Tibial nerve (tissue), 4 donors: ENCODE measurements at places on chromosomes 7 and 10. TPM values are rescaled to one million over a fixed set of nuclear protein-coding genes. Genes with fewer than 3 reads are reported as not detected.

DNA sequence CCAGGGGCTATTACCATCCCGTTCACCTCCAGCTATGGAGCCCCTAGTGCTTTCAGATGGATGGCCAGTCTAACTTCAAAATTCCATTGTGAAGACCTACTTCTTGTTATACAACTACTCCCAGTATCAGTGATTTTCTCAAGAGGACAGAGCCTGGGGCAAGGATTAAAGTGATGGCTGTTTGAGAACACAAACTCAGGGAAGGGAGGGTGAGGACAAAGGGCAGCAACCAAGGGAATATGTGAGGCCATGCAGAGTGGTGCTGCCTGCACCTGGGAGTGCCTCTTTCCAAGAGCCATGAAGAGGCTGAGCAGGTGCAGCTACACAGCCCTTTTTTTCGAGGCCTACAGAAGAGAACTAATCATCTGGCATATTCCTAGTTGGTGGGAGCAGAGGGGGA, 303.5 kb upstream of the BMPER start:
- DNase-seq = no peak

GRCh38 chr7:930975-931758, 23.3 kb downstream of the ADAP1 start:
- no peak for DNase-seq

DNA sequence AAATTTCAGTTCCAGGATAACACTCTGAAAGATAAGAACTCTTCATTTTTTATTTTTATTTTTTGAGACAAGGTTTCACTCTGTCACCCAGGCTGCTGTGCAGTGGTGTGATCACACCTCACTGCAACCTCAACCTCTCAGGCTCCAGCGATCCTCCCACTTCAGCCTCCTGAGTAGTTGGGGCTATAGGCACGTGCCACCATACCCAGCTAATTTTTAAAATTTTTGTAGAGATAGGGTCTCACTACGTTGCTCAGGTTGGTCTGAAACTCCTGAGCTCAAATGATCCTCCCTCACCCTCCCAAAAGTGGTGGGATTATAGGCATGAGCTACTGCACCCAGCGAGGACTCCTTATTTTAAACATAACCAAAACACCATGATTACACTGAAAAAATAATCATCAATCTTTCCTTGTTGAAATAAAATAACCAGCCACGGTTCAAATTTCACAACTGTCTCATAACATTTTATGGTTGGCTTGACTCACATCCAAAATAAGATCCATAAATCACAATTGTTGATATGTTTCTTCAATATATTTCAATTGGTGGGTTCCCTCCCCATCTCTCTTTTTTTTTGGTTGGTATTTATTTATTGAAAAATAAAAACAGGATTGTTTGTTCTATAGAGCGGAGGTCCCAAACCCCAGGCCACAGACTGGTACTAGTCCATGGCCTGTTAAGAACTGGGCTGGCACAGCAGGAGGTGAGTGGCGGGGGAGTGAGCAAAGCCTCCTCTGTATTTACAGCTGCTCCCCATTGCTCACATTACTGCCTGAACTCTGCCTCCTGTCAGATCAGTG, 60.1 kb upstream of the FAM171A1 start:
- no peak for DNase-seq

DNA sequence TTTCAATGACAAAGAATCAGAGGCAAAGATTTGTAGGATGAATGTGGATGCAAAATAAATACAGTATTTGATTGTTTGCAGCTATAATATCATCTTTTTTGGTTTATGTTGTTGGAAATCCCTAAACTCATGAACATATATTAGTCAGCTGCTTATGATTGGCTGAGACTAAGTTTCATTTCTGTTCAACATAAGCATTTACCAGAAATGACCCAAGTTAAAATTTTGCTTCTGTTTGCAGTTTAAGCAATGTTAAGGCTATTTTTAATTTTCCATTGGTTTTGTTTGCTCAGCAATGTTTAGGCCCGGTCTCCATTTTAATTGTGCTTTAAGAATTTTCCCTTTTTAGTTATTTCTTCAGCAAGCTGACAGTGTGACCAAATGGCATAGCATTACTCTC, 22.0 kb downstream of the GIMAP6 start:
- DNase-seq = no peak

- no peak for DNase-seq
Measured at GRCh38 chr10:70455213-70455630, 13.7 kb upstream of the NODAL start.

GRCh38 chr7:101882005-101882421, 64.6 kb downstream of the CUX1 start:
- no peak for DNase-seq

DNA sequence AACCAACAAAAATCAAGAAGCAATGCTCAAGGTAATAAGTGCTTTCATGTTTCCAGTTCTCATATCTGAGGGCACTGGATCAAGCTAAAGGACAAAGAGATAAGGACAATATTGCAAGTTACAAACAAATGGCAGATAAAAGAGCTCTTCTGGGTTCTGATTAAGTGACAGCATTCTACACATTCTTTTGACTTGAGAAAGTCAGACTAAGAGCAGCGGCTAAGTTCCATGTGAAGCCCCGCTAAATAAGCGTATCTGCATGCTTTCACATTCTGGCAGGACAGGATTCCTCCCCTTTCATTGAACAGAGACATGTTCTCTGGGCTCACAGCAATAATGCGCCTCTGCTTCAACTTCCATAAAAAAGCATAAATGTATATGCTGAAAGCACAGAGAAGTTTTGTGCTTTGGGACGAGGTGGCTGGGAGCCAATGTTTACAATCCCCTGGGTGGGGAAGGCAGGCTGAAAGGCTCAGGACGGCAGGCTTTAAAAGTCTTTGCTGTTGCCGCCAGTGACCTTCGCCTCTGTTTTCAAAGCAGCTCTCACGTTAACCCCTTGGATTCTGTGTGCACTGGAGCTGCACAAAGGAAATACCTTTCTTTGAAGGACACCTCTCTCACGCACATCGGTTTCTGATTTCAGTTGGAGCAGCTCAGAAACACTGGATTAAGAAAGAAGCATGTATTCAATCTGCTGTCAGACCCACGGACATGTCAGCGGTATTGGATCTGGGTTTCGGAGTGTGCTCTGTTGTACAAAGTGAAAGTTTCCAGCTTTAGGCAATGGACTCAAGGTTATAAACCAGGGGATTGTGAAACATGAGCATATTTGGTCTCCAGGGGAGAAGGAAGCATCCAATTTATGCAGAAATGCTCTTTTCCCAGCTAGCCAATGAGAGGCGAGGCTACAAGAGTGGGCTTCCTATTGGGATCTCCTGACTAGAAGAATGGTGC, 105.4 kb upstream of the FAM133B start:
- DNase-seq = no peak

DNA sequence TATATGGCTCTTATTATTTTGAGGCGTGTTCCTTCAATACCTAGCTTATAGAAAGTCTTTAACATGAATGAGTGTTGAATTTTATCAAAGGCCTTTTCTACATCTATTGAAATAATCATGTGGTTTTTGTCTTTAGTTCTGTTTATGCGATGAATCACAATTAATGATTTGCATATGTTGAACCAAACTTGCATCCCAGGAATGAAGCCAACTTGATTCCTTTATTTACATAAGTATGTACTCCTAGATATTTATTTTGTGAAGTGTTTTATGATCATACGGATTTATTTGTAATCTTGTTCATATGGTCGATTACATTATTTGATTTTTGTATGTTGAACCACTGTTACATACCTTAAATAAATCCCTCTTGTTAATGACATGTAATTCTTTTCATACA, 244.3 kb upstream of the KCND2 start:
- DNase-seq = no peak

- DNase-seq = no peak
Measured at GRCh38 chr7:1076184-1077072, 11.5 kb upstream of the GPER1 start.

GRCh38 chr10:124392626-124393342, 25.9 kb downstream of the OAT start:
- DNase-seq = no peak

- DNase-seq = no peak
Measured at GRCh38 chr7:159249671-159250070, 105.0 kb upstream of the VIPR2 start.

DNA sequence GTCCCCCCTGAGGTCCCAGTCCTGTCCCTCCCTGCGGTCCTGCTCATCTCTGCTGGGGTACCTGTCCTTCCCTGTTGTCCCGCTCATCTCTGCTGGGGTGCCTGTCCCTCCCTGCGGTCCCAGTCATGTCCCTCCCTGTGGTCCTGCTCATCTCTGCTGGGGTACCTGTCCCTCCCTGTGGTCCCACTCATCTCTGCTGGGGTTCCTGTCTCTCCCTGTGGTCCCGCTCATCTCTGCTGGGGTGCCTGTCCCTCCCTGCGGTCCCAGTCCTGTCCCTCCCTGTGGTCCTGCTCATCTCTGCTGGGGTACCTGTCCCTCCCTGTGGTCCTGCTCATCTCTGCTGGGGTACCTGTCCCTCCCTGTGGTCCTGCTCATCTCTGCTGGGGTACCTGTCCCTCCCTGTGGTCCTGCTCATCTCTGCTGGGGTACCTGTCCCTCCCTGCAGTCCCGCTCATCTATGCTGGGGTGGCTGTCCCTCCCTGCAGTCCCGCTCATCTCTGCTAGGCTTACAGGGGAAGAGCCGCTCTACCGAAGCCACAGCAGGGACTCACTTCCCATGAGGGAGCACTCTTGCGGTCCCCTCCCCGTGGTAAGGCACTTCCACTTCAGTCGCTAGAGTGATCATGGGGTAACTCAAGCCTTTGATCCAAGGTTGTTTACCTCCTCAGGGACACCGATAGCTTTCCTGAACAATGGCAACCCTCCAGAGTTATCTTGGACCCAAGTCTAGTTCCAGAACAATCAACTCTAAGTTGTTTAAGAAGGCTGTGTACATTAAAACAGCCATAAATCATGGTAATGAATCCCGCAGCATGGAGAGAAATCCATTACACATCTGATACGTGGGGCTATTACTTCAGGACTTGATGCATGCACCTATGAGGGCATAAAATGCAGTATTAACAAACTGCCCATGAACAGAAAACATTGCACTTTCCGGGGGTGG, 46.8 kb upstream of the MNX1 start:
- no peak for DNase-seq

- no peak for DNase-seq
Measured at GRCh38 chr7:152902870-152903860, 143.6 kb downstream of the ACTR3B start.

DNA sequence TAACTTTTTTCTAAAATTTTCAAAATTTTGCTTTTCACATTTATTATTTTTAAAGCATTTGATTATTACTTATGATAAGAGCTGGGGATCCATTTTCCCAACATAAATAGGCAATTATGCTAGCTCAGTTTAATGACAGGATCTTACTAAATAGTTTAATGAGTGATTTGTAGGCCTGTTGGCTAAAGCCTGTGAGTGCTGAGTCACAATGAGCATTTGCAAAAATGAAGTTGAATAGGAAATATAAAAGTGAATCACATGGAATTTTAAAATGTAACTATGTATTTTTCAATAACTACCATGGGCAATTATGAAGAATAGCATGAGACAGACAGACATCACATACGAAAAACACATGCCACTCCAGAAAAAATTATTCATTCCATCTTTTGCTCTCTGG, 45.1 kb upstream of the ZPBP start:
- no peak for DNase-seq

DNA sequence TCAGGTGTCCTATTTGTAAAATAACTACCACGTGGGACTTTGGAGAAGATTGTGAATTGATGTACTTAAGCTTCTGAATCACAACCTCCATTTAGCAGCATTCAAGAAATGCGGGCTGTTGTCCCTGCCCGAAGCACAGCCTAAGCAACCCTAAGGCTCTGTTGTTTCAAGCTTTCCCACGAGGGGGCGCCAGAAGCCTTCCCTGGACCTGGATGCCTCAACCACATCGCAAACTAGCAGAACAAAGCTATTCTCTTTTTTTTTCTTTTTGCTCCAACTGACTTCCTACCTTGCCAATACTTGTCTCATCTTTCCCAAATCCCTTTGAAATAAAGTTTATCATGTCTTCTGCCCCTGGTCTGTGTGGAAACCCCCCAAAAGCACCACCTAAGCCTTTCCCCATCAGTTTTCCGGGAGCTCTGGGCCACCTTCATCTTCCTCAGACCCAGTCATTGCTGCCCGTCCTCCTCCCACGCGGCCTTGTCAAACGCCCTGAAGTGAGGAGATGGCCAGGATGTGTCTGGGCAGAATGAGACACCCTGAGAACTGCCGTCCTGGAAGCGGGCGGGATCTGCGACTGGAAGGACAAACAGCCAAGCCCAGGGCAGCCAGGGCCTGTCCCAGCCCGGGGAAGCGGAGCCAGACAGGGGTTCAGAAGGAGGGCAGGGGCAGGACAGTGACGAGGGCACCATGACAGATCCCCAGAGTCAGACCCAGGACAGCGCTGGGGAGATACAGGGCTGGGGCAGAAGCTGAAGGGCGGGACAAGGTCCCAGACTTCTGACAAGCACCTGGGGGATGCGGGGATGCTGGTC, 112.7 kb downstream of the SLIT1 start:
- peak; percentile 94 for DNase-seq

DNA sequence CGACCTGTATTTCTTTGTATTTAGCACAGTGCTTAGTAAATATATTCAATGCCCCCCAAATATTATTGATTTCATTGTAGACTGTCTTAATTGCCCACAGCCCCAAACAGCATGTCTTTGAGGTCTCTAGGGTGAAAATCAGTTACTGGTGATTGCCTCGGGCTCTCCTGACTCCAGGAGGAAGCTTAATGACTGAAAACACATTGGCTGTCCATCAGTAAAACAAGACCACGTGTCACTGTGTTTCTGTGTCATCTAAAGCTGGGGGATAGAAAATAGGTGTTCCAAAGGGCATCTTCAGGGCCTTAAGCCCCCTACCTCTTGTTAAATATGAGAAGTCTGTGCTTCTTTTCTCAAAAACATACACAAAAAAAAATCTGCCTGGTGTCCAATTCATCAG, 67.9 kb downstream of the CACNA2D1 start:
- DNase-seq = no peak

DNA sequence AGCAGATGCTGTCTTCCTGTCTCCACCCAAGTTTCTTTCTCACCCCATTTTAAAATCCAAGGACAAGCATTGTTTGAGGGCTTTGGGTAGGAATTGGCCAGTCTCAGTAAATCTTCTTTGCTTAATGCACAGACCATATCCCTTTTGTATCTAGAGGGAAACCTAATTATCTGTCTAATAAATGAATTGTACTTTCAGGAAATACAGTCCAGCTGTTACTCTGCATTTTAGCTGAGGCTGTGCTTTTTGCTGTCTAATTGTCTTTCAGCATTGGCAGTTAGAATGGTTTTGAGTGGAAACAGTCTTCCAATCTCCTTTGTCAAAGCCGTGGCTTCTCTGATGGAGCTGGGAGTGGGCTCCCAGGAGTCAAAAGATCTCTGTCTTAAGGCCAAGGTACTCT, 388.2 kb downstream of the SORCS3 start:
- no peak for DNase-seq

- DNase-seq = no peak
Measured at GRCh38 chr7:5528071-5528814, 104.6 kb upstream of the TNRC18 start.

GRCh38 chr10:97140902-97141745, 44.6 kb downstream of the SLIT1 start:
- DNase-seq = no peak

- no peak for DNase-seq
Measured at GRCh38 chr7:66815951-66816350, 75.4 kb downstream of the RABGEF1 start.

Gene SLF2
- total RNA-seq = 37.7 TPM

Gene TLX1
- total RNA-seq = not detected

Gene INHBA
- total RNA-seq = 8.6 TPM

Gene UCN3
- total RNA-seq = not detected

Gene MYH16
- total RNA-seq = not detected

Gene CRTAC1
- total RNA-seq = 27.0 TPM

Gene IRF5
- 28.8 TPM for total RNA-seq
